ENCODE measurements at places on chromosomes 12 and 14. TPM values are rescaled to one million over a fixed set of nuclear protein-coding genes. Genes with fewer than 3 reads are reported as not detected.

The AMIGO2 gene
- total RNA-seq, result 2.0 TPM

The IL31 gene
- total RNA-seq, result not detected

DNA sequence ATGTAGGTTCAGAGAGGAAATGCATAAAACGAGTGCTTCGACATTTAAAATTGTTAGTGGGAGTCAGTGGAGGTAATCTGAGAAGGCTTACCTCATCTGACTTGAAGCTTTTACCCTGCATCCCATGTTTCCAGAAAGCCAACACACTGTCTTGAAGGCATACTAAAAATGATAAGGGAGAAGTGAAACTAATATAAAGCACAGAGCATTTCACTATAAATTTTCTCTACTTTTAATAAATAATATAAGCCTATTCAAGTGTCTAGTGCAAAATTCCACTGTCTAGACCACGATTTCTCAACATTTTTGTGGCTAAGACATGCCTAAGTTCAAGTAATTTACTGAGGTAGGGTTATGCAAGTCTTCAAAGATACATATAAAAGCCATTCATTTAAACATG, 29.1 kb upstream of the CDKL1 start:
- no peak for DNase-seq
- no peaks in the 10 kb centered on the region for H3K4me1 ChIP-seq
- H3K27ac ChIP-seq, result no peak overlapping the region
- no peaks in the 10 kb centered on the region for H3K27me3 ChIP-seq

DNA sequence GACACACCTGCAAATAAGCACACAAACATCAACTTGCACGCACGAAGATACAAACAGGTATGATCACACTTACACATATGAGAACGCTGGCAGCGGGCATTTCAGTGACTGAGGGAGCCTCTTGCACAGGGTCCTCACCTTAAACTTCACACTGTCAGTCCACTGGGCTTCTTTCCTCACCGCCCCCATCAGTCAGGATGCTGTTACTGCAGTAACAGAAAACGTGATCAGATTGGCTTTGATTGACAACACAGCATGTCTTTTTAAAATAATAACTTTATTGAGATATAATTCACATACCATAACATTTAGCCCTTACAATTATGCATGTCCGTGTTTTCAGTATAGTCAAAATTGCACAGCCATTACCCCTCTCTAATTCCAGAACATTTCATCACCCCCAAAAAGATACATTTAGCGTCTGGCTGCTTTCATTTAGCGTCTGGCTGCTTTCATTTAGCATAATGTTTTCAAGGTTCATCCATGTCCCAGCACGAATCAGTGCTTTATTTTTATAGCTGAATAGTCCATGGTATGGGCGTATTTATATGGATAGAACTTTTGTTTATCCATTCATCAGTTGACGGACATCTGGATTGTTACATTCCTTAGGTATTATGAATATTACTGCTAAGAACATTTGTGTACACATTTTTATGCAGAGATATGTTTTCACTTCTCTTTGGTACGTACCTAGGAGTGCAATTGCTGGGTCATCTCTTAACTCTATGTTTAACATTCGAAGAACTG, 8.4 kb downstream of the CCDC197 start:
- peaks cover 21% of the 10 kb centered on the region for H3K27me3 ChIP-seq
- H3K4me3 ChIP-seq, result no peak overlapping the region
- no peak for DNase-seq
- no peak overlapping the region for H3K27ac ChIP-seq
- no peaks in the 10 kb centered on the region for H3K36me3 ChIP-seq

- peaks cover 17% of the 10 kb centered on the region for H3K4me1 ChIP-seq
- DNase-seq, result peak; percentile 44
- H3K36me3 ChIP-seq, result no peaks in the 10 kb centered on the region
- no peak overlapping the region for H3K4me3 ChIP-seq
Measured at GRCh38 chr14:104845033-104845666, 19.9 kb upstream of the CEP170B start.

Measured in suprapubic skin (tissue), 4 donors.